Dermis microvascular lymphatic vessel endothelial cell (primary cell): ENCODE measurements at places on chromosomes 3 and 15. TPM values are rescaled to one million over a fixed set of nuclear protein-coding genes. Genes with fewer than 3 reads are reported as not detected.

Gene GPR171
- not detected in 2 replicates for total RNA-seq

- no peak for DNase-seq
These were observed 62.8 kb upstream of the HERC1 start for GRCh38 chr15:63896336-63897115.

- no peak for DNase-seq
These were observed 32.3 kb upstream of the SEMA3F start for GRCh38 chr3:50122661-50123391.

Gene CGNL1
- total RNA-seq = 25.7 and 27.7 TPM in 2 replicates

Gene OR5K2
- total RNA-seq = not detected in 2 replicates

DNA sequence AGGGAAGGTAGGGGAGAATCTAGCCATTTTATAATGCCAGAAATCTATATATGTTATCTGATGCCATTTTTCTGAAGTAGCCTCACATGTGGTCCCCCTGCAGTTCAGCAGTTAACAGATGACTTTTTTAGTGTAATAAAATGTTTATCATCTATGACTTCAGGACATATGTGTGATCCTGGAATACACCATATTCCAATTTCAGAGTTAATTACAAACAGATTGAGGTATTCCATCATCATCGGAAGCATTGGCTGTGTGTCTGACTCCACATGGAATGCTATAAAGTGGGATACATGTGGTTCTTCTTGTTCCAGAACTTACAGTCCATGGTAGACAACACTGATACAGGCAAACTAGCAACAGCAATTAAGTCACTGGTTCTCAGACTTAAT lies 45.9 kb upstream of the LIMD1 start:
- DNase-seq = no peak

- no peak for DNase-seq
These were observed 139.5 kb upstream of the SLC2A2 start for GRCh38 chr3:171165983-171166382.

GRCh38 chr3:134869153-134869726 lies 74.2 kb downstream of the EPHB1 start:
- DNase-seq = no peak

Gene OXSM
- total RNA-seq = 8.9 and 10.0 TPM in 2 replicates

Gene SLC15A2
- total RNA-seq = under 0.01 TPM in 2 replicates

DNA sequence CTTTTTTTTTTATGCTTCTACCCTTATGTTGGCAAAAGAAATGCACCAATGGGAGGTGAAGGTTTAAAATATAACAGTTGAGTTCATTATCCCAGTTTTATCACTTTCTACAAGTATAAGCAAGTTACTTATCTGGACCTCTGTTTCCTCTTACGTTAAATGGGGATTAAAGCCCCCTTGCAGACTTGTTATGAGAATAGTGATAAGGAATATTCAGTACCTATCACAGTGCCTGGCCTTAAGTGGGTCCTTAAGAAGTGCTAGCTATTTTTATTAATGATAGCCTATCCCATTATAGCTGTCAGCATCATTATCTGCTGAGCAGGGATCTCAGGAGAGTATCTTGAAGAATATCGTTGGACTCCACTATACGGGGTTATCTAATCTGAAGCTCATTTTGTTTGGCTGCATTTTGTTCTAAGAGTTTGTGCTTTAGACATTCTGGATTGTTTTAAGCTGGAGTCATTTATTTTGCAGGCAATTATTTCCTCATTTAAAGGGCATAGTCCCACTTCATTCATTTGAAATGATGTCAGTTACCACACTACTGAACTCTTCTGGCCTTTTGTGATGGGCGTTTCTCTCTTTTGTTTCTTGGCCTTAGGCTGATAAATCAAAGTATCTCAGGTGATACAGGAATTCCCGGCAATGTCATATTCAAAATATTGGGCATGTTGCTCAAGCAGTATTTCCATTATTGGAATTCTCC lies 28.8 kb downstream of the RAB8B start:
- DNase-seq = no peak

DNA sequence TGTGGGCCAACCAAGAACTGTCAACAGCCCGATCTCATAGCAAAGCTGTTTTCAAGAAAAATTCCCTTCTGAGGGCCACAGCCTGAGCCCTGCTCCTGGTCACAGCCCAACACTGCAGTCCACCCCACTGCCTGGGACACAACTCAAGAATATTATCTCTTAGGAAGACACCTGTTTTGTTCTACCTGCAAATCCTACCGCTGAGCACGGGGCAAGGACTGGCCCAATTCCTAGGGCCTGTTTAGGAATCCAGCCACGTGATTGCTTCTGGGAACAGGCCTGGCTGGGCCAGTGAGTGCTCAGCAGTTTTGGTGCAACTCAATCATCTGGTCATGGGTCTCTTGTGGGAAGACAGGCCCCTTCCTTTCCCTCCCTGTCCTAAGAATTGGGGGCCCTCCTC lies 8.3 kb downstream of the ISLR2 start:
- DNase-seq = no peak

Gene BTLA
- total RNA-seq = not detected in 2 replicates

Gene SLC22A13
- total RNA-seq = under 0.01 TPM in 2 replicates

DNA sequence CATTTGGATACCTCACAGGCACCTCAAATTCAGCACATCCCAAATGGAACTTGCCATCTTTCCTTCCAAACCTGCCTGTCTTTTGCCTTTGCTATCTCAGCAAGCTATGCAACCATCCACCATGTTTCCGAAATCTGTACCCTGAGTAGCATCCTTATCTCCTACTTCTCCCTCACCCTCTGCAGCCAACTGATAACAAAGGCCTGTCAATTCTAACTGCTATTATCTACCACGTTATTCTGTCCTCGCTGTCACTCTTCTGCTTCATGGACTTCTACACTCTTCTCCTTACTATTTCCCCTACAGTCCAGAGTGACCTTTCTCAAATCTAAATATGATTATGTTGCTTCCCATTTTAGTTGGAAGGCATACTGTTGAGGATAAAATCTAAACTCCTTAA lies 25.5 kb upstream of the TAFA4 start:
- no peak for DNase-seq

DNA sequence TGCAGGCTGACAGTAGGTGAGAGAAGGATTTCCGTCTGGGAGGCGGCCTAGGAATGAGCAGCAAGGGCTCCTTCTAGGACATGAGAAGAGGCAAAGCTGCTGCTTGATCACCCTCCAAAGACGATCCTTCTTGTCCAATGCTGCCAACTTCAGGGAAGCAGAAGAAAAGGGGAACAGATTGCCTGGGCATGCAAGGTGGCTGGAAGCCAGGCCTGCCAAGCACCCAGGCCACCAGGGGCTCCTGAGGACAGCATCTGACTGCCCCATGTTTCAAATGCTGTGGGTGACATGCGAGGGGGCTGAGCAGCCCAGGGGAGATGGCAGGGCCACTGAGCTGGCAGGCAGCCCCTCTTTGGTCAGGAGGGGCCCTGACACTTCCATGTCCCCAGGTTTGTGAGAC lies 3.3 kb upstream of the GRIP2 start:
- DNase-seq = no peak

GRCh38 chr3:129329858-129330257 lies 51.2 kb downstream of the HMCES start:
- no peak for DNase-seq

Gene ARNT2
- under 0.01 and 0.13 TPM in 2 replicates for total RNA-seq
